ENCODE measurements at places on chromosomes 4 and X.

- no peak for DNase-seq
Observed at GRCh38 chr4:7978907-7979651, 39.4 kb upstream of the AFAP1 start.

- no peak for DNase-seq
Observed at GRCh38 chrX:150358651-150359050, 4.5 kb upstream of the MAMLD1 start.

DNA sequence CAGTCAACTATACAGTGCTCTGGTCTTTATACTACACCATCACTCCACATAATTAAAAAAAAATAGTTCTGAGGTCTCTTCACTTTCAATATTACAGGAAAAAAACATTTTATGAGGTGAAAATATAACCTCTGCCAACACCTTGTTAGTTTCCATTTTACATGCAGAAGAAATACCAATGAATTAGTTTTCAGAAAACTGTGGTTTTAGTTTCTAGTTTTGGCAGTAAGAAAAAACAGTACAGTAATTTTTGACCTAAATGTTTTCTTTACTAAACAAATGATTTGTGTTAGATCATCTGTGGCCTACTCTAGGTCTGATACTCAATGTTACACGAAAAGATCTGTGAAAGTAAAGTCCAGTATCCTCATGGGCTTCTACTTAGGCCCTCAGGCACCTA, 10.0 kb downstream of the SULT1E1 start:
- no peak for DNase-seq

DNA sequence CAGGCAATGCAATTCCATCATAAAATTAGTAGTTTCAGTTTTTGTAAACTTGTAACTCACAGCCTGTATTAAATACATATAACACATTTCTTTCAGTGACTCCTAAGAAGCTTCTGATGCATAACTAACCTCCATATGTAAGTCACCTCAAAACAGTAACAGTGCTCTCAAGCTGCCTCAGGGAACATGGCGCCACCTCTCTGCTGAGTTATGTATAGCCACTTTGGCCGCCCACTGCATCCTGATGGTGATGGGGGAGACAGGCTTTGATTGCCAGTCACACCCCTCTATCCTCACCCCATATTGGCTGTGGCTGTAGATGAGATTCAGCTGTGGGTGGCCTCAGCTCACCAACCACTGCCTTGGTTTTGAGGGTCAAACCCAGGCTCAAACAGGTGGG, 54.3 kb downstream of the LRBA start:
- no peak for DNase-seq

GRCh38 chrX:71930298-71930697, 19.7 kb downstream of the NHSL2 start:
- no peak for DNase-seq

- no peak for DNase-seq
Observed at GRCh38 chr4:98248934-98249333, 12.2 kb upstream of the RAP1GDS1 start.

DNA sequence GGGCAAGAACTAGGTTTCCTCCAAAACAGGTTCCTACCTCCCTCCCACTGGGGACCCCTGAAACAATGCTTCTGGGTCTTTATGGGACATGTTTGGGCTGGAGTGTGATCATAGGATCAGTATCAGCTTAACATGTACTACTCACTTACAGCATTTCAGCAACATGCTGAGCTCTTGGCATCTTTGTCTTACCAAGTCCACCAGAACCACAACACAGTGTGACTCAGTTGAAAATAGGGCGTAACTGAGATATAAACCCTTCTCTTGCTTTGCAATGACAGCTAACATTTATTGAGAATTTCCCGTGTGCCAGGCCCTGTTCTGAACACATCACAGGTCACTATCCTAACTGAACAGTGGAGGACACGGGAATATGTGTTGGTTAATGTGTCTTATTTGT, 218.5 kb upstream of the LNX1 start:
- no peak for DNase-seq

- DNase-seq = no peak
Observed at GRCh38 chr4:27088491-27088890, 227.8 kb downstream of the STIM2 start.

GRCh38 chr4:123234955-123235354, 161.6 kb upstream of the SPRY1 start:
- no peak for DNase-seq

- no peak for DNase-seq
Observed at GRCh38 chr4:30720021-30720660, at the start of gene PCDH7. Gene PCDH7 (plus strand): TSS chr4:30720369. CDS start chr4:30721423, 1,054 bp downstream.

DNA sequence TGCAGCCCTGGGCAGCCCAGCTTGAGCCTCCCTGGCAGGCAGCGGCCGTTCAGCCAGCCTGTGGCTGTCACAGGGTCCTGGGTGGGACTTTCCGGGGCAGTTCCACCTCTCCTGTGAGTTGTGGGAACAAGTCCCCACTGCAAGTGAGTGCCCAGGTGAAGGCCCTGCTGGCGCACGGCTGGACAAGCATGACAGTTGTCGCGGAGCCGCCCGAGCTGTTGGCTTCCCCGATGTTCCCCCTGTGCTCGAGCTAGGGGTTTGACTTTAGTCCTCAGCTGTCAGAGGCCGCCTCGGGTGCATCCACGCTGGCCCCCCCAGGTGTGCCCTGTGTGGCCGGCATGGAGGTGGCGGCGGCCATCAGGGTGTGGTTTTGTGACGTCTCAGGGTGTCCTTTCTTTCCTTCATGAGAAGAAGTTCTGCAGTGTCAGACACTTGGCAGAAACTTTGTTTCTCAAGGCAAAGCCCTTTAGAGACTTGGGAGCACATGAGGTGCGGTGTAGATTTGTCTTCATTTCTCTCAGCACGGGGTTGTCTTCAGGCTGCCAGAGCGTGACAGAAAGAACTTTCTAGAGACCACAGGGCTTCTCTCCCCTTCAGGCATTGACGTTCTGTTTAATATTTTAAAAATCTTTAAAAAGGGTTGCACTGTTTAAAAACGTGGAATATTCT, 69.4 kb upstream of the HGFAC start:
- DNase-seq = no peak

- no peak for DNase-seq
Observed at GRCh38 chr4:81084634-81085033, 54.1 kb downstream of the BMP3 start.

DNA sequence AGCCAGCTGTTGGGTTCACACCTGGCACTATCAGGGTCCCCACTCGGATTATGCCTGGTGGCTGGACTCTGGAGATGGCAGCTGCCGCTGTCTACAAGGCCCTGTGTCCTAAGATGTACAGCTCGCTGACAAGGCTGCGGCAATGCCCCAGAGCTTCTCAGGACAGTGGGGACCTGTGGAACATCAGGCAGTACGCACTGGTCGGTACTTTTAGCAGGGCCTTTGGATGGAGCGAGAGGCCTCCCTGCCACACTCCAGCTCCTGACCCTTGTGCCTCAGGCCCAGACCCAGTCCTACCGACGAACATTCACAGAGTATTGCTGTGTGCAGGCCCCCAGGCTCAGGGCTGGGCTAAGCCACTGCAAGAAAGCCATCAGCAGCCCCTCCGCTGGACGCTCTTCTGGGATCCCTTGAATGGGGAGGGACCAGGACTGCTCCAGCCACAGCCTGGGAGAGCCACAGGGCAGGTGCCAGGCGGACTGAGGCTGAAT, 45.7 kb upstream of the HMX1 start:
- DNase-seq = no peak

DNA sequence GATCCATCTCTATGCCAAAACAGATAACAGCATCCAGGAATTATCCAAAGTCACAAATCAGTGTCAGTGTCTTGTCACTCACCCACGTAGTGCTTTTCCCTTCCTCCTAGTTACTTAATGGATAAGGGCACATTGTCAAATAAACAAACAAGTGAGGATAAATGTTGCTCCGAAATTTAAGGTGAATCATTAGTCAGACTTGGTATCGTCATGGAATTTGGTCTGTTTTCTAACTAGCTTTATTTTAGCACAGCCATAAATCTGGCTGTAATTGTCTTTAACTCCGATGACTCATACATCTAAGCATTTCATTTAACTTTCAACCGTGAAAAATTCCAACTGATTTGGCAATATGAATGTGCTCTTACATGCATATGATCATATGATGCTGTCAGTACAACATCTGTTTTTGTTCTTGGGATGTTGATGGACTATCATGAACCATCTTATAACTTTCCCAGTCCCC, 83.3 kb downstream of the SNCA start:
- no peak for DNase-seq

DNA sequence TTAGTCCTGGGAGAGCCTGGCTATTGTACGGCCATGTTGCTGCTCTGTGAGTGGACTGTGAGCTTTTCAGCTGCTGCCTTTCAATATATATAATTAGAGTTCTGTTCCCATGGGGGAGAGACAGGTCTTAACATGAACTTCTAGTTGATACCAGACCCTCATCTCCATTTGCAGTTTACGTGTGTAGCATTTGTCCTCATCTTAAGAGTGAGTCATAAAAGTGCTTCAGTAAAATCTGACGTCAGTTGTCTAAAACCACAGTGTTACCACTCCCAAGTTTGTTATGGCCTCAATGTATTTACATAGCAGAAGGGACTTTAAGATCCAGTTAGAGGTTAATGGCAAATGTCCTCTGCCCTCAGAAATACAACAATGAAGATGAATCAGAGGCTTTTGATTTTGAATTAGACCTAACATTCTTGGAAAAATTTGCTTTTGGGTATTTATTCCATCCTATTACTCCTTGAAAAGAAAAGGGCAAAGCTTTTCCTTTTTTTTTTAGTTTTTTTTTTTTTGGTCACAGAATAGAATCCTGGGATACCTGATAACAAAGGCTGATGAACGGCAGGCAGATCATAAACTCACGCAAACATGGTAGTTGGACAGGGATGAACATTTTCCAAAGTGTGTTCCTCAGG, 38.6 kb downstream of the PHOX2B start:
- DNase-seq = no peak

- no peak for DNase-seq
Observed at GRCh38 chrX:74232859-74233258, 71.1 kb upstream of the ZCCHC13 start.

DNA sequence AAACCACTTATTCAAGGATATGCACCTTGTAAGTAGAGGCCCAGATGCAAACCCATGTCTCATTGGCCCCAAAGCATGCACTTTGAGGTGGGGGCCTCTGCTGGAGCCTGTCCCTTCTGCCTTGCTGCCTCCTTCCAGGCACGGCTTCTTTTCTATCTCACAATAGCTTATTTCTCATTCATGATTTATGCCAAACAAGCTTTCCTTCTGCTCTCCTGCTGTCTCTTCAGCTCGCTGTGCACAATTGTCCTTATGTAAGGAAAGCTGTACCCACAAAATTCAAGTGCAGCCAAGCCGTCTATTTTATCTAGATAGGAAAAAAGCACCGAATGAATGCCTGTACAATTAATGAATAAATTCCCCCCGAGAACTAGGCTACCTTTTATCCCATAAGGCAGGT, 124.8 kb upstream of the PACRGL start:
- DNase-seq = no peak

- DNase-seq = no peak
Observed at GRCh38 chr4:53899586-53900270, 164.7 kb downstream of the CHIC2 start.

DNA sequence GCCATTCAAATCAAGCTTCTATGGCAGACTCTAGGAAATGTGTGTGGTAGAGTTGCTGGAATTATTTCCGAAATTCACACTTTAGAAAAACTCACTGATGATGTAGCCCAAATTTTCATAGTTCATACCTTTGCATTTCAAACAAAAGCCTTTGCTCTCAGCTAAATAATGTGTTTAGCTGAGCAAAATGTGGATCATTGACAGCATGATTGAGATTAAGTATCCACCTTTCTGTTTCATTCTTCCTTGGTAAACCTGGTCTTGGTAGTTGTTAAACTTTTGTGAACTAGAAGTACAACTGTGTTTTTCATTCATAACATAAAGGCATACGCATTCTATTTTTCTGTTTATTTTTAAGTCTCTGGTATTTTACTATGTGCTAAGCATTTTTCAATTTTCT, 7.2 kb downstream of the PCDH7 start:
- DNase-seq = no peak

- DNase-seq = no peak
Observed at GRCh38 chrX:17390419-17390850, 15.4 kb downstream of the NHS start.

DNA sequence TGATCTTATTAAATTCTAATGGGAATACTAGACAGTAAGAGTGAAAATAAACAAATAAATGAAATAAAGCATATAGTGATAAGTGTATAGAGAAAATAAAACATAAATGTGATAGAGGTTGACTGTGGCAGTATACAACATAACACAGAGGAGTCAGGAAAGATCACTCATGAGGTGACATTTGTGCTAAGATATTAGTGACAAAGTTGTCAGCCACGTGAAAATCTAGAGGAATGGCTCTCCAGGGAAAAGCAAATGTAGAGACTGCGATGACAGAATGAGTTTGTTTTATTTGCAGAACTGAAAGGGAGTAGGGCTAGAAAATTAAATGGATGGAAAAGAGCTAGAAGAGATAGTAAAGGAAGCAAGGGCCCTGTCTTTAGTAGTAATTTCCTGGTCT, 72.8 kb upstream of the GABRA2 start:
- DNase-seq = no peak

- no peak for DNase-seq
Observed at GRCh38 chr4:156892805-156893204, 78.8 kb downstream of the PDGFC start.

- DNase-seq = no peak
Observed at GRCh38 chrX:84717343-84717742, 215.1 kb upstream of the HDX start.

DNA sequence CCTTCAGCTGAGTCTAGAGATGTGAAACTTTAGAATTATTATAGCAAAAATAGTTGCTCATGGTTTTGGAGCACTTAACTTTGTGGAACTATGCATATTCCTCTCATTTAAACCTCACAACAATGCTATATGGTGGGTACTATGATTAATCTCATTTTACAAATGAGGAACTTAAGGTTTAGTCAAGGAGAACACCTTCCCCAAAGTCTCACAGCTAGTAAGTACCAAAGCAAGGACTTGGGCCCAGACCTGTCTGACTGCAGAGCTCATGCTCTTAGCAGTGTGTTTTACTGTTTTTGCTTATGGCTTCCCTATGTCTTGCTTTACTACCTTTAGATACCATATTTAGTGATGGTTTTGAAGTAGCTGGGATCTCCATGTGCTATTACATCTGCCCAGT, 5.1 kb downstream of the UBE2A start:
- DNase-seq = no peak

Data from stimulated activated CD8-positive, alpha-beta memory T cell treated with anti-CD3 and anti-CD28 coated beads, Interleukin-7, amount 100 ng/mL, for 1 hour (primary cell).